Esophagus mucosa (tissue), 1 donor: ENCODE measurements at places on chromosomes 1 and 21. TPM values are rescaled to one million over a fixed set of nuclear protein-coding genes. Genes with fewer than 3 reads are reported as not detected.

Gene BACH1
- 61.5 TPM for total RNA-seq

DNA sequence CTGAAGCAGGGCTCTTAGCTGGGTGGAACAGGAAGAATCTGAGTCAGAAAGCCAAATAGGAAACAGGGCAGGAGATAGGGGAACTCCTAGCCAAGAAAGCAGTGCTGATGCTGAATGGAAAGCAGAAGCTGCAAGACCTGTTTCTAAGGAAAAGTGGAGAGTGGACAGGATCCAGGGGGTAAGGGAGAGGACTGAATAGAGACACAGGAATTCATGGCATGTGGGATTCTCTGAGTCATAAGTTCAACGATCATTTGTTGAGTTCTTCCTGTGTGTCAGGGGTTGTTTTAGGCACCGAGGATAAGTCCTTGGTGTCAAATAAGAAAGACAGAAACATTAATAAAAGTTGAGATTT lies 153.8 kb upstream of the FGGY start:
- peak; percentile 81 for ATAC-seq

- peak; percentile 97 for ATAC-seq
These were observed 180.3 kb upstream of the DMRTA2 start for GRCh38 chr1:50603274-50604271.

- no peak for ATAC-seq
These were observed 17.0 kb upstream of the TRAF5 start for GRCh38 chr1:211309617-211310016.

Gene LRRIQ3
- 0.28 TPM for total RNA-seq

GRCh38 chr1:119724611-119725218 lies 13.0 kb downstream of the PHGDH start:
- no peak for ATAC-seq

DNA sequence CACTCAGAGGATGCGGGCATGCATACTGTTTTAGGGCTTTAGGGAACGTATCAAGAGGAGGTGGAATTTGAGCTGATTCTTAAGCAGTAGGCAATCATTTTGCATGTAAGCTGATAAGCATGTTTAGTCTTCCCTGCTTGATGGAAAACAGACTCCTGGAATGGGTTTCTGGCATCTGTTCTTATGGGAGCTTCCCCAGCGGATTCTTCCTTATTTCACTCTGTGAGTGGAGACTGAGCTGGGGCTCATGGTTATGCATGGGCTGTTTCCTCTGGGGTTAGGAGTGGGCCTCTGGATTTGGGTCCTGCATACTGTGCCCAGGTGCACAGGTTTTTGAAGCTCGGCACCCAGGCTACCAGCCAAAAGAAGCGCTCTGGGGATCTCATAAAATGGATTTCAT lies 93.4 kb downstream of the DIRAS3 start:
- ATAC-seq: no peak

- ATAC-seq: no peak
These were observed 27.1 kb upstream of the SAMSN1 start for GRCh38 chr21:14573244-14573643.

- no peak for ATAC-seq
These were observed 7.5 kb upstream of the TP53BP2 start for GRCh38 chr1:223853275-223853674.

Gene RWDD3
- total RNA-seq: 4.5 TPM

- ATAC-seq: no peak
These were observed 45.2 kb upstream of the RXRG start for GRCh38 chr1:165490175-165490574.

Gene OR6K3
- total RNA-seq: not detected

DNA sequence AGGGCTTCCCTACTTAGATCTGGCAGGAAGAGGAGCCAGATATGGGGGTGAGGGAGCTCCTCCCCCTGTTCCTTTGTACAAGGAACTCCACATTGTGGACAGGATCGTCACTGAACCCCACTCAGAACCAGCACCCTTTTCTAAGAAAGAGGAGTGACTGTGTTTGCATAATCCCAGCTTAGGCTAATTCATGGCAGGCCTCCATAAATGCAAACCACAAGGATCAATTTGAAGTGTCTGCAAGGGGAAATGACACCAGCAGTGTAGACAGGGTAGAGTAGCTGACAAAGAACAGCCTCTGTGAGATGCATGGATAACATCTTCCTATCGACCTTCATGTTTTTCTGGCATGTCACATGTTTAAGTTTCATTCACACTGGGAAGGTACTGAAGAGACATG lies 11.7 kb downstream of the MX1 start:
- ATAC-seq: no peak

DNA sequence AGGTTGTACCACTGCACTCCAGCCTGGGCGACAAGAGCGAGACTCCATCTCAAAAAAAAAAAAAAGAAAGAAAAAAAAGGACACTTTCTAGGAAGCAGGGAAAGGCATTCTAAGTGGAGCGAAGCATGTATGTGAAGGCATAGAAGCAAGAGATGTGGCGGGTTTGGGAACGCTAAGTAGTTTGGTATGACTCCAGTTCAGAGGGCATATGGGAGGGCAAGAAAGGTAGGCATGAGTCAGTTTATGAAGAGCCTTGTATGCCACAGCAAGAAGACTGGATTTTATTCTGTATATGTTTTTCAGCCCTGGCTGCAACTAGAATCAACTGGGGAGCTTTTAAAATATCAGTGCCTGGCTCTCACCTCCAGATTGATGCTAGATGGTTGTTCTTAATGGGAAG lies 4.4 kb upstream of the ELOVL1 start:
- no peak for ATAC-seq

DNA sequence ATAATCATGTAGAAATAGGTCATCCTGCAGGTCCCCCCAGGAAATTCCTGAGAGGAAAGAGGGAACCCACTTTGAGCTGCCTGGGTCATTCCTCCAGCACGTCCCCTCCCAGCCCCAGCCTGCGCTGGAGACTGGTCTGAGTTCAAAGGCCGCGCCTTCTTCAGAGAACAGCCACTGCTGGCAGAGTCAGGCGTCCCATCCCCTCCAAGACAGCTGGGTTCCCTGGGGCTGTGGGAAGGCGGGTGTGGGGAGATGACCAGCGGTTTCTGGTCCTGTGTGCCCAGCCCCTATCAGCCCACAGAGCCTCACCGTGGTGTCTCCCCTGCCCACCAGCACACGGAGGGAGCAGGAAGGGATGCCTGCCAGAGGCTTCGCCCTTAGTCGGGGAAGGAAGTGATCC lies 18.0 kb upstream of the TRAPPC10 start:
- no peak for ATAC-seq

DNA sequence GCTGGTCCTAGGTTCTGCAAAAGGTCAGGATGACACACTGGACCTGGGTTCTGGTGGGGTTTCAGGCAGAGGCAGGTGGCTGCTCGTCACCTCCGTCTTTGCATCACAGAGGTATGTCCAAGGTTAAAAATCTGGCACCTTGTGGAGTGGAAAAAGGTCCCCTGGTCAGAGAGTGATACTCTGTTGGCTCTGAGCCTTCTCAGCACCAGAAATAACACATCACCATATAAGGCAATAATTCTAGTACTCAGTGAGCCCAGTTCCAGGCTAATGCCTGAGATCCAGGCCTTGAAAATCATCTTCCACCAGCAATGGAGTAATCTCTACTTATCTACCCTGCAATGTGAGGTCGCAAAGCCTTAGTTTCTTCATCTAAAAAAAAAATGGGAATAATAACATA lies 127.3 kb upstream of the C8B start:
- ATAC-seq: no peak

DNA sequence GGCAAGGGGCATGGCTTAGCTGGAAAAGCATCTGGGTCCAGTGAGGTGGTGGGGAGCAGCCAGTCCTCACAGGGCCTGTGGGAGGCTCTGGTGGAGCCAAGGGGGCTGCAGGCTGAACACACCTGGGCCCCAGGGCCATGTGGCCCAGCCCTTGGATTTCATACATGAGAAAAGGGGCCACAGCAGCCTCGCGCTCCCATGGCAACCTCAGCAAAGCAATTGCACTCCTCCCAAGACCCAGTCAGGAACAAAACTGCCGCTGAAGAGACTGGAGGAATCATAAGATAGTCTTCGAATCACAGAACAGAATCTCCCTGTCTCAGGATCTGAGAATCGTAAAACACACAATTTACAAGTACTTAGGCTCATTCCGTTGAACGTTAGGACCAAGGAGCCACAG lies 24.6 kb downstream of the LRP8 start:
- no peak for ATAC-seq

GRCh38 chr1:15937146-15937545 lies 38.8 kb downstream of the ZBTB17 start:
- ATAC-seq: no peak

DNA sequence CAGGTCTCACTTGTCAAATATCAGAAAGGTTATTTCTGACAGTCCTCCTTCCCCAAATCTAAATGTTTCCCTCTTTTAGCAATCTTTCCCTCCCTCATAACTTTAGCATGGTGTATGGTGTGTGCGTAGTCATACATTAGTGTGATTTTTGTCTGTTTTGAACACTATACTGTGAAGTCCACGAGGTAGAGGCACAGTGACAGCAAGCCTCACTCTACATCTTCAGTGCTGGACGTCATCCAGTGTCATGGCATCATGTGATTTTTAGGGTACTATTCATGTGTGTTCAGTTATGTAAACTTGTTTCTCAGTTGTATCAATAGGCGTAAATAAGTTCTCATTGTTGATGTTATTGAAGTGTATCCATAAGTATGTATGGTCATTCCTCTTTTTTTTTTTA lies 39.1 kb downstream of the DYRK1A start:
- peak; percentile 27 for ATAC-seq

DNA sequence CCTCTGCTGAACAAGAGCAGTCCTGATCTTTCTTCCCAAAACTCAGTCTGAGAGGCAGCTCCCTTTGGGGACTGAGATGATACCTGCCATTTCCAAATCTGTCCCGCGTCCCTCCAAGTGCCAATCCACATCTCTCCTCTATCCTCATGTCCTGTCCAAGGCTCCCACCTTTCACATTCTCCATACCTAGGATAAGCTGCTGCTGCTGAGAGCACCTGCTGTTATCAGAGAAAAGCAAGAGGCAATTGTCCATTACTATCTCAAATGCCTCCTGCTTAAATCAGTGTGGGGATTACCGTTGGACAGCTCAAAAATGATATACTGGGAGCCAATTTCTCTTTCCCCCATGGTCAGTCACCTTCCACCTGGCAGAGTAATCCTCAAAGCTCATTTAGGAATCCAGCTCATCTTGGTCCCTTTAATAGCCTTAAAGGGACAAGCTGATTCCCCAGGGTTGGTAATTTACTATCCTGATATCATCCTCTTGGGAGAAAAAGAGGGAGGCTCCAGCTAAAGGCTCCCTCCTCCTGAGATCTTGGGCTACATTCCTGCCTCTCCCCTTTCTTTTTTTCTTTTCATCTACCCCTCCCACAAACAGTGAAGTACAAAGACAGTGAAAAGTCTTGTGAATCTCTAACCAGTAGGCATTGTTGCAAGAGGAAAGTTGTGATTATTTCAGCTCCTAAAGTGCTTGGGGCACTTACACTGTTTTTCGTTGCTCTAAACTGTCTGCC lies 278.1 kb upstream of the CAMK1G start:
- ATAC-seq: no peak

- no peak for ATAC-seq
These were observed 538.5 kb downstream of the NEGR1 start for GRCh38 chr1:71743862-71744261.

Gene SLC45A1
- 0.20 TPM for total RNA-seq

- no peak for ATAC-seq
These were observed 156.7 kb upstream of the BACE2 start for GRCh38 chr21:41011098-41011731.

DNA sequence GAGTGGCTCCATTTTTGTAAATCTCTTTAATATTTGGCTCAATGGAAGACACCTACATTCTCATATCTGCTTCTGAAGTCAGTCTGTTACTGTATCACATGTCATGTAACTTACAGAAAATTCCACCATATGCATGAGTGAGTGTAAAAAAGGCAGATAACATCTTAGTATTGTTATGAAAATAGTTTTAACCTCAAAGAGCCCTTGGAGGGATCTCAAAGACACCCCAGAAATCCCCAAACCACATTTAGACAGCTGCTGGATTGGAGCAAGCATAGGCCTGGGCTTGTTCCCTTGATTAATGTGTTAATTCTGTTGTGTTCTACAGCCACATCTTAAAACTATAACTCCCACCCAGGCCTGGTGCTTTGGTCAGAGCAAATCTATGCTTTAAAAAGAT lies 16.9 kb downstream of the MACO1 start:
- no peak for ATAC-seq

Gene MIB2
- 87.5 TPM for total RNA-seq

Gene PGBD5
- total RNA-seq: 6.4 TPM

Gene AVPR1B
- total RNA-seq: not detected

DNA sequence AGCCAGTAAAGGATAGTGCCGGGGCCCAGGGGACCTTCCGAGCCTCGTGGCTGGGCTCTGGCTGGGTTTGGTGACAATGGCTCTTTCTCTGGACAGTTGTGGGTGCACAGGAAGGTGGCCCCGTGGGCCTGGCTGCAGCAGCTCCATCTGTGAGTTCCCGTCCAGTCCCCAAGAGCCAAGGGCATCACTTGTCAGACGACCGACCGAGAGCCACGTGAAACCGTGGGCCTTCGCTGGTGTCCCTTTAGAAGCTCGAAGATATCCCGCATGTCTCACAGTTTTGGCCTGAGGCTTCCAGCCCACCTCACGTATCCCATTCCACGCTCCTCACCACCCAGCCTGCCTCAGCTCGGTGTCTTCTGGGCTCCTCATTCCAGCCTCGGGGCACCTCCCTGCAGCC lies 27.2 kb upstream of the UMODL1 start:
- no peak for ATAC-seq

Gene DSCAM
- total RNA-seq: not detected

GRCh38 chr1:116826818-116827606 lies 72.8 kb downstream of the CD2 start:
- peak; percentile 69 for ATAC-seq

Gene LENEP
- not detected for total RNA-seq

- no peak for ATAC-seq
These were observed 317.6 kb downstream of the SPATA17 start for GRCh38 chr1:217948741-217949140.

GRCh38 chr1:112255080-112255479 lies 140.9 kb upstream of the CTTNBP2NL start:
- ATAC-seq: no peak

GRCh38 chr1:116871779-116872146 lies 38.0 kb upstream of the PTGFRN start:
- ATAC-seq: no peak

Gene TNNT2
- total RNA-seq: 3.9 TPM

Gene FNBP1L
- total RNA-seq: 8.5 TPM

GRCh38 chr1:52159033-52159789 lies 17.3 kb downstream of the ZFYVE9 start:
- ATAC-seq: peak; percentile 83

Gene FCRL4
- 0.04 TPM for total RNA-seq

GRCh38 chr1:11284784-11285183 lies 11.8 kb downstream of the UBIAD1 start:
- ATAC-seq: no peak

Gene IL12RB2
- 1.3 TPM for total RNA-seq
